ENCODE measurements at places on chromosomes 6 and 20.

- no peak for DNase-seq
These were observed 76.1 kb downstream of the HCRTR2 start for GRCh38 chr6:55250400-55250799.

DNA sequence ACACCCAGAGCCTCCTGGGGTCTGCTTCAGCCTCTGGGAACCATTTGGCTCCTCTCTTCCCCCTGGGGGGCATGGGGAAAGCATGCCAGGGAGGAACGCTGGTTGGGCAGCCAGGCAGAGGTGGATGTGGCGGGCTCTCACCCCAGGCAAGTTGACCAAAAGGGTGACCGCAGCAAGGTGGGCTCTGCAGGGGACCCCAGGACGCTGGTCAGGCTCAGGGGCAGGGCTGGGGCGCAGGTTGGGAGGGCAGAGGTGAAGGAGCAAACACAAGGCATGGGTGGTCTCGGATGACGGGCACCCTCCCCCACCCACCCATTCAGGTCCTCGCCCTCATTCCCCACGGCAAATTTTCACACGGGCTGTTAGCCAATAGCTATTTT lies 30.2 kb upstream of the MRGBP start:
- DNase-seq, result no peak

- DNase-seq, result peak; percentile 61
These were observed 10.4 kb upstream of the GCNT2 start for GRCh38 chr6:10510592-10511367.

DNA sequence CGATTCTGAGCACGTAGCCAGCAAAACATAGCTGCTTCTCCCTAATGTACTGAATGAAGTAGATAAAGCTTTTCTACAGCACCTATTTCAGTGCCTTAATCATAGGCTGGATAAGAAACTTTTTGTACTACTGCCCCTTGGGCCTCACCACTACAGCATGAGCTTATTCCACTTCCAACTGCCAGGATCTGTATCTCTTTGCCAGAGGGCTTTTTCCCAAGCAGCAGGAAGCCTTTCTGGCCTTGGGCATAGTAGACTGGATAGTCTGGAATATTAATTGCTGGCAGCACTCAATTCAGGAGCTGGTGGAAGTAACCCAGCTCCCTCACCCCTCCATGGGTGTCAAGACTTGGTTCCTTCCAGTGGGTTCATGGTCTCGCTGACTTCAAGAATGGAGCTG lies 43.6 kb downstream of the ANKEF1 start:
- no peak for DNase-seq

- DNase-seq, result no peak
These were observed 105.3 kb upstream of the CDYL start for GRCh38 chr6:4670824-4671409.

DNA sequence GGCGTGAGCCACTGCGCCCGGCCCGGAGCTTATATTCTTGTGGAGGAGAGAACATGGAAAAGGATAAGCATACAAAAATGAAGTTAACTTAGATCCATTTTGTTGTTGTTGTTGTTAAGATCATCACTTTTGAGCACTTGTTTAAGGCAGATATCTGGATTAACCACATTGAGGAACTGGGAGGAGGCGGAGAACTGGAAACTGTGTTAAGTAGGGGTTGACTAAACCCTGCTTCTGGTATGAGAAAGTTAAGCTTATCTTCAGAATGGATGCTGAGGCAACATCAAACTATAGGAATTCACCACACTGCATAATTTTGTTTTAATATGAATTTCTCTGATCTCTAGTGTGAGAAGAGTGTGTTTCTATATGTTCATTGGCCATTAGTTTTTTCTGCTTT lies 57.6 kb downstream of the GCNT2 start:
- DNase-seq, result no peak

GRCh38 chr20:50449738-50450492 lies 60.3 kb upstream of the PTPN1 start:
- no peak for DNase-seq

GRCh38 chr20:58403272-58403671 lies 14.2 kb downstream of the VAPB start:
- no peak for DNase-seq

GRCh38 chr6:44262467-44263353 lies 2.6 kb downstream of the NFKBIE start:
- DNase-seq, result peak; percentile 74

GRCh38 chr6:149052350-149053106 lies 265.0 kb upstream of the TAB2 start:
- DNase-seq, result no peak

GRCh38 chr20:43761386-43762340 lies 34.9 kb upstream of the GTSF1L start:
- no peak for DNase-seq

- DNase-seq, result no peak
These were observed 134.5 kb downstream of the JARID2 start for GRCh38 chr6:15380351-15380750.

DNA sequence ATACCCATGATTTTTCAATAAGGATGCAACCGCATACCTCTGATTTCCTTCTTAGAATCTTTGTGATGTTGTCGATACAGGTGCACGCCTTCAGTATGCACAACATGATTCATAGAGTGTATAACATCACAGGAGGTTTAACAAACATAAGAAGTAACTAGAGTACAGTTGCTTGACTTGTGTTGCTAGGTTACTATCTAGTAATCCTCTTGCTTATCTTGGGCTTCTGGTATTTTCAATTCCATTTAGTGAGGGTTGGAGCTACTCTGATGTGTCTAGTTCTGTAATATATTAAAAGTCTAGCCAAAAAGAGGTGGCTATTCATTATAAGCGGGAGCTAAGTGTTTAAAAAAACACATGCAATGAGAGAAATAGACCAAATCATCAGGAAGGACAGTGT lies 85.5 kb upstream of the TENT5A start:
- DNase-seq, result no peak

- peak; percentile 59 for DNase-seq
These were observed at the start of gene PRSS35 for GRCh38 chr6:83511901-83512681. Gene PRSS35 (plus strand): TSS chr6:83512534. CDS start chr6:83523442, 10,908 bp downstream.

DNA sequence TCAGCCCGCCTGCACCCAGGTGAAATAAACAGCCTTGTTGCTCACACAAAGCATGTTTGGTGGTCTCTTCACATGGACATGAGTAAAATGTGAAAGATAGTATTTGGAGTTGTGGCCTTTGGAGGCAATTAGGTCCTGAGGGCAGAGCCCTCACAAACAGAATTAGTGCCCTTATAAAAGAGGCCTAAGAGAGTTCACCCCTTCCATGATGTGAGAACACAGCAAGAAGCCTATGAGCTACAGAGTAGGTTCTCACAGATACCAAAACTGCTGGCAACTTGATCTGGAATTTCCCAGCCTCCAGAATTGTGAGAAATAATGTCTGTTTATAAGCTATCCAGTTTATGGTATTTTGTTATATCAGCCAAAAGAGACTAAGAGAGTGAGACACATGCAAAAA lies 74.5 kb downstream of the TRDN start:
- DNase-seq, result no peak

DNA sequence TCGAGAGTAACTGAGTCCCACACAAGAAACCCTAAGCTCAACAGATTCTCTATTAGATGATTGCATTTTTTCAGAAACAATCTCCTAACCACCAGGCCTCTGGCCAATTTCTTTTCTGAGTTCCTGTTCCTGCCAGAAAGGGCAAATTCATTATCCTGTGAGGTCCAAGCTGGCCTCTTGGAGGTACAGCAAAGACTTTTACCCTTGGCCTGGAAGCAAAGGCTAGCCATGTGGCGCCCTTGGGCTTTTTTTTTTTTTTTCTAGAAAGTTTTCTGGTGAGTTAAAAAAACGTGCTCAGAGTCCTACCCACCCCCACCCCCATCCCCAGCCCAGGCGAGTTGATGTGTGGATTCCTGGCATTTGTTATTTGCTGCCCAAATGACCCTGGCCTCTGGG lies 59.0 kb upstream of the EEF1A1 start:
- peak; percentile 62 for DNase-seq

DNA sequence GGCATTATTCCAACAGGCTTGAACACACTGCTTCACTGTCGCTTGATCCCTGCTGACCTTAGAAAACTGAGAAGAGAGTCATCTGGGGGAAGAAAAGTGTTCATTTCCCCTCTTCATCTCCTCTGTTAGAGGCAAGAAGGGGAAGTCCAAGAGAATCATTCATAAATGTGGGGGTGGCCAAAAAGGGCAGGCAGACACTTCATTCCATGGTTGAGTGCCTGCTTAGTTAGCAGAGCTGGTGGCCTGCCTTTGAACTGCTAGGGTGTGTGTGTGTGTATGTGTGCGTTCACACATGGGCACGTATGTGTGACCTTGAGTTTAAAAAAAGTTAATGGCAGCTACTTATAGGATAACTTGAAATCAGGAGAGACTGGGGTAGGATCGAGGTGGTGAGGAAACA lies 39.4 kb upstream of the RFPL4B start:
- peak; percentile 60 for DNase-seq
